ENCODE measurements at places on chromosomes 6 and 20. TPM values are rescaled to one million over a fixed set of nuclear protein-coding genes. Genes with fewer than 3 reads are reported as not detected.
A peak's percentile ranks its signal among the peaks of the same experiment; 100 is the strongest.

PRKN gene
- total RNA-seq: 3.7 TPM

MMP24 gene
- 0.15 TPM for total RNA-seq

GGTLC1 gene
- total RNA-seq: 0.27 TPM

NKX2-2 gene
- total RNA-seq: 1.4 TPM

SNTA1 gene
- 5.7 TPM for total RNA-seq

IMPG1 gene
- not detected for total RNA-seq

CASS4 gene
- 0.17 TPM for total RNA-seq

NRSN2 gene
- total RNA-seq: 18.3 TPM

MROH8 gene
- total RNA-seq: 0.90 TPM

SLC22A23 gene
- total RNA-seq: 85.7 TPM

LINC00237 gene
- not detected for total RNA-seq

GRCh38 chr6:158080849-158081656, 87.0 kb downstream of the SERAC1 start:
- H3K4me3 ChIP-seq: no peak overlapping the region
- H3K36me3 ChIP-seq: no peaks in the 10 kb centered on the region
- no peaks in the 10 kb centered on the region for H3K4me1 ChIP-seq

- peak overlapping the region; percentile 32 for H3K27ac ChIP-seq
- no peaks in the 10 kb centered on the region for H3K27me3 ChIP-seq
- H3K4me3 ChIP-seq: no peak overlapping the region
- H3K4me1 ChIP-seq: peaks cover 10% of the 10 kb centered on the region
- H3K36me3 ChIP-seq: no peaks in the 10 kb centered on the region
Measured at GRCh38 chr6:89311530-89311852, 3.6 kb downstream of the GABRR2 start.

DNA sequence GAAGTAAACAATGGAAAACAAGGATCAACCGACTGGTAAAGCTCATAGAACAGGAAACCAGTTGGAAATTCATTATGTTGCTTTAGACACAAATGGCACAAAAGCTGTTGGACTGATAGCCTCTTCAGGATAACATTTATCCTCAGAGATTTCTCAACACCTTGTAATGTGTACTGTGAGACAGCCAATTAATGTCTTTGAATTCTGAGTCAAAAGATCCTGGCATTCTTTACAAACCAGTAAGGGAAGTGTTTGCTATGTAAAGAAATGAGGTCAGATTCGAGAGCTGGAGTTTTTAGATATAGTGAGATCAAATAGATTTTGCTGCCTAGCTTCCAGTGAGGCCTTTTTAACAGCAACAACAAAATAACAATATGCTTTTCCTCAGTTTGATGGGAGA, 439.2 kb downstream of the C6orf118 start:
- no peaks in the 10 kb centered on the region for H3K4me1 ChIP-seq
- H3K4me3 ChIP-seq: no peak overlapping the region
- no peaks in the 10 kb centered on the region for H3K36me3 ChIP-seq
- DNase-seq: no peak

- H3K27me3 ChIP-seq: no peaks in the 10 kb centered on the region
- H3K27ac ChIP-seq: no peak overlapping the region
- H3K4me1 ChIP-seq: no peaks in the 10 kb centered on the region
- H3K36me3 ChIP-seq: peaks cover 6% of the 10 kb centered on the region
- DNase-seq: no peak
Measured at GRCh38 chr6:37319156-37319555, 34.6 kb upstream of the RNF8 start.

DNA sequence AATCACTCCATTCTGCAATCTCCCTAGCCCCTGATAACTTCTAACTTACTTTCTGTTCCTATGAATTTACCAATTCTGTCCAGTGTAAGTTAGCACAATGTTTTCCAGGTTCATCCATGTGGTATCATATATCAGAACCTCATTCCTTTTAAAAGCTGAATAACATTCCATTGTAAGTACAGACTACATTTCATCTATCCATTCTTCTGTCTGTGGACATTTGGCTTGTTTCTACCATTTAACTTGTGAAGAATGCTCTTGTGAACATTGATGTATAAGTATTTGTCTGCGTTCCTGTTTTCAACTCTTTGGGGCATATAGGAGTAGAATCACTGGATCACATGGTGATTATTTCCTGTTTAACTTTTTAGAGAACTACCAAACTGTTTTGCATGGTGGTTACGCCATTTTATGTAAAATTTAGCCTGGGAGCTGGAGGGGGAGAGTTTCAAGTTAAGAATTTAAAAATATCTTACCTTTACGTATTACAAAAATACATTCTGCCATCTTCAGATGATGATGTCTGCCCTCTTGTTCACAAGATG, 156.5 kb downstream of the BTBD3 start:
- H3K27ac ChIP-seq: no peak overlapping the region
- H3K4me3 ChIP-seq: no peak overlapping the region
- no peak for DNase-seq
- H3K27me3 ChIP-seq: no peaks in the 10 kb centered on the region

GRCh38 chr20:31596831-31597480, 8.1 kb upstream of the ID1 start:
- H3K4me3 ChIP-seq: no peak overlapping the region
- H3K4me1 ChIP-seq: peaks cover 16% of the 10 kb centered on the region
- no peaks in the 10 kb centered on the region for H3K27me3 ChIP-seq
- H3K27ac ChIP-seq: peak overlapping the region; percentile 76

DNA sequence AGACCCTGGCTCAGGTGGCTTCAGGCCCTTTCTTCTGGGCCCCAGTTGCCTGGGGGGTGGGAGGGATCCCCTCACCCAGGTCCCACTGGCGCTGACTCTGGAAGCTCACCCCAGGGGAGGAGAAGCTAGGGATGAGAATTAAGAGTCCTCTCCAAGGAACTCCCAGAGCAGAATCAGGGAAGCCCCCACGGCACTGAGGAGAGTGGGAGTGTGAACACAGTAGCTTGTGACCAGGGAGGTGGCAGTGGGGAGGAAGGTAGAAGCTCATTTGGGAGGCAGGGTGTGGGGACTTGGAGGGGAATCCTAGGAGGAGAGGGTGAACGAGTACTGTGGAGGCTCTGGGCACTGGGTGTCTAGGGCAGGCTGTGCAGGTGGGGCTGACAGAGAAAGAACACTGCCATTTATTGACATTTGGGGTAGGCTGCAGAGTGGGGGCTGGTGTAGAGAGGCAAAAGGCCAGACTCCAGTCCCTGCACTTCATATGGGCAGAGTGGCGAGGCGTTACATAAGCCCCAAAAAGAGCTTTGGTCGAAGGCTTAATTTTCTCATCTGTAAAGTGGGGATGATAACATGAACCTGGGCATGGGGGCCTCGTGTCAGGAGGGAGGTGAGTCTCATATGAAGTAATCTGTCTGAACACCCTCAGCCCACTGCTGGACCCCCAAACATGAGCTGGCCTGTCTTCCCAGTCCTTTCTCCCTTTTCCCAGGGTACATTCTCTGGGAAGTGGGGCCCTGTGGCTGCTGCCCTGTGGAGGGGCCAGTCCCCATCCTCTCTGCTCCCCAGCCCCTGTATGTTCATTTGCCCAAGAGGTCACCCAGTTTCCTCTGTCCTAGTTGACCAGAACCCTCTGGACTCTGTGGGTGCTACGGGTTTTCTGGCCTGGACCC, 80.5 kb downstream of the VEGFA start:
- no peak for DNase-seq
- H3K4me1 ChIP-seq: no peaks in the 10 kb centered on the region
- no peaks in the 10 kb centered on the region for H3K27me3 ChIP-seq
- no peak overlapping the region for H3K27ac ChIP-seq
- H3K4me3 ChIP-seq: no peak overlapping the region

GRCh38 chr6:41274256-41274655, 12.2 kb downstream of the TREM1 start:
- no peaks in the 10 kb centered on the region for H3K4me1 ChIP-seq
- no peak overlapping the region for H3K27ac ChIP-seq
- H3K36me3 ChIP-seq: no peaks in the 10 kb centered on the region
- H3K4me3 ChIP-seq: no peak overlapping the region

- H3K36me3 ChIP-seq: no peaks in the 10 kb centered on the region
- no peak overlapping the region for H3K27ac ChIP-seq
- no peaks in the 10 kb centered on the region for H3K4me1 ChIP-seq
- H3K27me3 ChIP-seq: no peaks in the 10 kb centered on the region
- peak; percentile 55 for DNase-seq
- no peak overlapping the region for H3K4me3 ChIP-seq
Measured at GRCh38 chr6:137571854-137572253, 77.7 kb upstream of the OLIG3 start.

- no peaks in the 10 kb centered on the region for H3K27me3 ChIP-seq
- H3K36me3 ChIP-seq: no peaks in the 10 kb centered on the region
- H3K27ac ChIP-seq: peak overlapping the region; percentile 67
- no peak overlapping the region for H3K4me3 ChIP-seq
- peak; percentile 80 for DNase-seq
Measured at GRCh38 chr20:36808317-36809257, 35.0 kb upstream of the DSN1 start.

GRCh38 chr6:33745548-33745947, 1.2 kb downstream of the IP6K3 start:
- no peaks in the 10 kb centered on the region for H3K36me3 ChIP-seq
- H3K4me1 ChIP-seq: peaks cover 17% of the 10 kb centered on the region
- DNase-seq: no peak
- H3K27ac ChIP-seq: peak overlapping the region; percentile 44
- H3K27me3 ChIP-seq: no peaks in the 10 kb centered on the region
- no peak overlapping the region for H3K4me3 ChIP-seq

DNA sequence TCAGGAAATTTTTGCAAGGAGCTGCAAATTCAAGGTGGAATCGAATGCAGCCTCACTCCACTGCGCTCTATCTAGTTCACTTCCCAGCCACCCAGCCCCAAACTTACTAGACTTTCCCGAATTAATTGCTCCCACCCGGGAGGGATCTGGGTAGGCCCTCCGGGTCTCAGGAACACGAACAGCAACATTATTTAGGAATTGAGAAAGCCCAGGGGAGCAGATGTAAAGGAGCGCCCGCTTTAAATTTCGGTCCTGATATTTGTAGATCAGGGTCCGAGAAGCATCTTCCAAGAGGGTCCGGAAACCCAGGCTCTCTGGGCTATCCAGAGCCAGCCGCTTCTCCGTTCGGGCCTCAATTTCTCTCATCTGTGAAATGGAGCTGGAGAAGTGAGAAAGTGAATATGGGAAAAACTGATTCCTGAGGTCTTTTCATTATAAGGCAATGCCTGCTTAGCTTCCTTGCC, 490 bp upstream of the ID1 start:
- no peak for DNase-seq
- peaks cover 5% of the 10 kb centered on the region for H3K4me1 ChIP-seq
- H3K27me3 ChIP-seq: no peaks in the 10 kb centered on the region
- H3K36me3 ChIP-seq: no peaks in the 10 kb centered on the region

GRCh38 chr6:149082320-149082719, 235.2 kb upstream of the TAB2 start:
- H3K27me3 ChIP-seq: no peaks in the 10 kb centered on the region
- H3K4me1 ChIP-seq: no peaks in the 10 kb centered on the region
- no peaks in the 10 kb centered on the region for H3K36me3 ChIP-seq
- no peak overlapping the region for H3K27ac ChIP-seq

DNA sequence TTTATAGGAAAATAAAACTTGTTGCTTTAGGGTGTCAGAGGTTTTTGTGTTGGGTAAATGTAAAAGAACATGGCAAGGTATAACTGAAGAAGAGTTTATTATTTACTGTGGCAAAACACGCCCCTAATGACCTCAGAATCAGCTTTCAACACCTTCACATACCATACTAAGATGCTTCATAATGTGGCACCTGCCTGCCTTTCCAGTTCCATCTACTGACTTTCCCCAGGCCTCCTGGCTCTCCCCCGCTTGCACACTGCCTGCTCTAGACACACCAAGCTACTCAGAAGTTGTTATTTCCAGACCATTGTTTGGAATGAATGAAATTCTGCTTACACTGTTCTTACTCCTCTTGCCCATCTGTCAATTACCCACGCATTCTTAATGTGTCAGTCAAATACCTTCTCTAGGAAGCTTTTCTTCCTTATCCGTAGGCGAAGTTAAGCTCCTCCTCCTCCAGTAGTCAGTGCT, 1.8 kb downstream of the TIAM2 start:
- DNase-seq: no peak
- no peaks in the 10 kb centered on the region for H3K36me3 ChIP-seq
- no peak overlapping the region for H3K4me3 ChIP-seq
- no peak overlapping the region for H3K27ac ChIP-seq
- H3K27me3 ChIP-seq: peaks cover 15% of the 10 kb centered on the region

DNA sequence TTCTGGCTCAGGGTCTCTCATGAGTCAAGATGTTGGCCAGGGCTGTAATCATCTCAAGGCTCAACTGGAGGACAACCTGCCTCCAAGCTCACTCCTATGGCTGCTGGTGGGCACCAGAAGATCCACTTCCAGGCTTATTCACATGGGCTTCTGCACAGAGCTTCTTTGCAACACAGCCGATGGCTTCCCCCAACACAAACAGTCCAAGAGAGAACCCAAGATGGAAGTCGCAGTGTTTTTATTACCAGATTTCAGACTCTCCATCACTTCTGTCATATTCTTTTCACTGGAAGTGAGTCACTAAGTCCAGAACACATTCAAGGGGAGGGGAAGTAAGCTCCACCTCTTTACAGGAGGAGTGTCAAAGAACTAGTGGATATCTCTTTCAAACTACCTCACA, 75.5 kb downstream of the CD164 start:
- no peaks in the 10 kb centered on the region for H3K27me3 ChIP-seq
- no peak for DNase-seq
- no peaks in the 10 kb centered on the region for H3K36me3 ChIP-seq
- no peak overlapping the region for H3K4me3 ChIP-seq
- H3K27ac ChIP-seq: no peak overlapping the region

DNA sequence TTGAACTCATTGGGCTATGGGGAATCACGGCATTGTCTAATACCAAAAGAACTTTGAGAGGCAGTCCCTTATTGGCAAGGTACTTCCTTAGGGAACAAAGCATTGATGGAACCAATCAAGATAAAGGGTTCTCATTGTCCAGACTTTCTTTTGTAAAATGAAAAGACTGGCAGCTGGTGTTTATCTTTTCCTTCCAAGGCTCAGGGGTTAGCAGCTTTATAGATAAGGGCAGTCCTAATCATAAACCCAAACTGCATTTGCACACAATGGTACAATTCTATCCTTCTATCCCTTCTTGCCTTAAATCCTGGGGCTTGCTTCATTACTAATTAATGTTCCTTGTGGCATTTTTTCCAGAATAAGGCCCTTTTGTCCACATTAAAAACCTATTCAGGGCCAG, 28.6 kb downstream of the CDK19 start:
- no peak for DNase-seq
- H3K4me1 ChIP-seq: no peaks in the 10 kb centered on the region
- no peaks in the 10 kb centered on the region for H3K36me3 ChIP-seq
- no peak overlapping the region for H3K4me3 ChIP-seq
- H3K27me3 ChIP-seq: no peaks in the 10 kb centered on the region
- H3K27ac ChIP-seq: no peak overlapping the region

GRCh38 chr20:18742841-18743240, 70.7 kb upstream of the SCP2D1 start:
- DNase-seq: no peak
- no peak overlapping the region for H3K27ac ChIP-seq
- no peaks in the 10 kb centered on the region for H3K27me3 ChIP-seq
- H3K4me1 ChIP-seq: no peaks in the 10 kb centered on the region
- H3K36me3 ChIP-seq: no peaks in the 10 kb centered on the region
- no peak overlapping the region for H3K4me3 ChIP-seq

DNA sequence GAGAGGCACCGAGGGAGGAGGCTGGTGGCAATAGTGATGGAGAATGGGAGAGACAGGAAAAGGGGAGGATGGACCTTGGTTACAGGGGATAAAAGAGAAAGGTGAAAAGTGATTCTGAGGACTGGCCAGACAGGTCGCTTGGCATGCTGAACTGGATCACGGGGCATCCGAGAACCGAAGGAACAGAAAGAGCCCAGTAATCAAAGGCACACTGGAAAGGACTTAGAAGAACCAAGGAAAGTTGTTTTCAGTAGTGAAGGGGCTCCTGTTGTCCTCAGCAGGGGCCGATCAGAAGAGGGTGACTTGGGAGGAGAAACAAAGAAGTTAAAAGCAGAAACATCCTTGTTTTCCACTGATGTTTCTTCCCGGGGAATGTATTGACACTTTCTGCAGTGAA, 18.9 kb downstream of the SYTL3 start:
- H3K4me1 ChIP-seq: no peaks in the 10 kb centered on the region
- no peaks in the 10 kb centered on the region for H3K36me3 ChIP-seq
- H3K27me3 ChIP-seq: no peaks in the 10 kb centered on the region
- H3K4me3 ChIP-seq: no peak overlapping the region
